Kidney epithelial cell (primary cell): ENCODE measurements at places on chromosomes 2 and 18. TPM values are rescaled to one million over a fixed set of nuclear protein-coding genes. Genes with fewer than 3 reads are reported as not detected.

- DNase-seq = no peak
Observed at GRCh38 chr18:50749421-50749820, 70.4 kb downstream of the MRO start.

- no peak for DNase-seq
Observed at GRCh38 chr2:65331336-65332025, 100.9 kb downstream of the SPRED2 start.

GRCh38 chr2:203730076-203730729, 23.8 kb downstream of the CD28 start:
- DNase-seq = no peak

MAPK4 gene
- 3.1 and 6.0 TPM in 2 replicates for total RNA-seq
